Right ventricle myocardium inferior (tissue), 1 donor: ENCODE measurements at places on chromosomes 7 and 10. TPM values are rescaled to one million over a fixed set of nuclear protein-coding genes. Genes with fewer than 3 reads are reported as not detected.

Gene SEC31B
- 8.2 TPM for total RNA-seq

Gene BLNK
- 1.4 TPM for total RNA-seq

Gene KLHL7
- 162 TPM for total RNA-seq

Gene PRPS1L1
- not detected for total RNA-seq

Gene ANLN
- 3.3 TPM for total RNA-seq

Gene SEMA4G
- 1.5 TPM for total RNA-seq

Gene EPHB6
- total RNA-seq: 3.3 TPM

Gene RASA4
- total RNA-seq: 17.1 TPM

Gene HBP1
- 65.8 TPM for total RNA-seq

Gene LRRC18
- total RNA-seq: not detected

Gene OPALIN
- total RNA-seq: not detected

Gene GNAT3
- not detected for total RNA-seq

Gene GBX1
- 2.4 TPM for total RNA-seq

DNA sequence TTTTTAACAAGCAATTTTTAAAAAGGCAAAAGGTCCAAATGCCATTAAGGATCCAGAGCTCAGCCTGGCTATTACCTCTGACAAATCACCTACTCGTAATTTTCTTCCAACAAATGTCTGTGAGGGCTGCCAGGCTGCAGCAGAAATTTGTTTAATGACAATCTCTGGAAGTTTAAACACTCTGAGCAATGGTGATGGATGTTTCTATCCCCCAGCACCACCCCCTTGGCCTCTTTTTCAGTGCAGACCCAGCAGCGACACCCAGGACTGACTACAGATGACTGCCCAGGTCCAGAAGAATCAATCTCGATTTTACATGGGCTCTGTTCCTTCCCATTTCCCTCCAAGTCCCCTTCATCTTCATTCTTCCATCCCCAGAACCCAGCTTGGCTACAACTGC is 201.4 kb upstream of the AOAH start:
- DNase-seq: no peak

DNA sequence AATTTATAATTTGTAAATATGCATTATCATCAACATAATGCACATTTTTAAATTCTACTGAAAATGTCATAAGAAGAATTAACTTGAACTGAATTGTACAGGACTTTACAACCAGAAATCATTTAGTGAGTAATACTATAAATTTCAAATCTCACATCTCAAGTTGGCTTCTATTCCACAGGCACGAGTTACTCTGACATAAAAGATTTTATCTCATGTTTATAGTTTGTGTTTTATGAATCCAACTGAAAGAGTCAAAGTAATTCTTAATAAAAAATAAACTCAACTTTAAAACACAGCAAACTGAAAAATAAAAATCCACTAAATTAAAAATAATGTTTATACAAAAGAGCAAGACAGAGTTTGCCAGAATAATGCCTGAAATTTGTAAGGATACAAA is 129.2 kb downstream of the CD36 start:
- no peak for DNase-seq

GRCh38 chr7:53119514-53119941 is 84.1 kb downstream of the POM121L12 start:
- DNase-seq: no peak

DNA sequence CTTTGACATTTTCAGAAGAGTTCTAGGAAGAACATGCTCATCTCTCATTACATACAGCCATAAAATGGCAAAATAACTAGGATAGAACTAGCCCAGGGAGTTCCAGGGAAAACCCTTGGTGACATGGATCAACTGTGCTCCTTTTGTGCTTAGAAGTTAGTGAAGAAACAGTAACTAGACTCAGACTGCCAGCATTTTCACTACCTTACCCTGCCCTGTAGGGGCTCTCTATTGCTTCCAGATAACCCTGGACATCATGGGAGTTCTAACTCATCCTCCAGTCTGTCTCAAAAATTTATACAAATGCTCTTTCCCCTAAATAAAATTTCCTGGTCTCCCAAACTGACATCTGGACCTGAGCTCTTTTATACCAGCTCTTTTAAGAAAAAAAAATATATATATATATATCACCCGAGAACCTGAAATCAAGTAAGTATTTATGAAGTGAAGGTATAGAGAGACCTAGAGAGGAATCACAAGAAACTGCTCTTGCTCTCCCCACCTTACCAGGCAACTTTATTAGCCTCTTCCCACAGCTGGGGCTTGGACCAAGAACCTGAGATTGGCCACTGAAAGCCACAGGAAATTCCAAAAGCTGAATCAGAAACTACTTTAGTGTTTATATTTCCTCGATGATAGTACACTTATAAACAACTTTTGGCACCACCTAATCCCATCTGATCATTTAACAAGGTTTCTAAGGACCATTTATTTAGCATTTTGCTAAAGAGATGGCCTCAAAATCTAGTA is 101.4 kb downstream of the RELN start:
- no peak for DNase-seq

DNA sequence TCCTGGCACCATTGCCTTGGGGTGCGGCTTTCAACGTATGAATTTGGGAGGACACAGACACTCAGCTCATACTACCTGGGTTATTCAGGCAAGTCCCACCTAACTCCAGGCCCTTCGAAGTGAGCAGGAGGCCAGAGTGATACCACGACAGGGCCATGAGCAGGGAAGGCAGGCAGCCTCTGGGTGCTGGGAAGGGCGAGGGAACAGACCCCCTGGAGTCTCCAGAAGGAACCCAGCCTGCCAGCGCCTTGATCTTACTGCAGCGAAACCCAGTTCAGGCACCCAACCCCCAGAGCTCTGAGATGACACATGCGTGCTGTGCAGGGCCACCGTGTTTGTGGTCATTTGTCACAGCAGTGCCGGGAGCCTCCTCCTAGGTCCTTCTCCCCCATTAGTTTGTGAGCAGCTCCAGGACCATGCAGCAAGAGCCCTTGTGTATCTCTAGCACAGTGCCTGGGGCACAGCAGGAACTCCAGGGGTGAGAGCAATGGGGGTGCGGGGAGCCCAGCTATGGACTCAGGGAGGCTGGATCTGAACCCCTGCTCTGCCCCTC is 7.7 kb upstream of the INSIG1 start:
- DNase-seq: no peak

- DNase-seq: no peak
Measured at GRCh38 chr10:102394801-102395399, 605 bp upstream of the NFKB2 start.

DNA sequence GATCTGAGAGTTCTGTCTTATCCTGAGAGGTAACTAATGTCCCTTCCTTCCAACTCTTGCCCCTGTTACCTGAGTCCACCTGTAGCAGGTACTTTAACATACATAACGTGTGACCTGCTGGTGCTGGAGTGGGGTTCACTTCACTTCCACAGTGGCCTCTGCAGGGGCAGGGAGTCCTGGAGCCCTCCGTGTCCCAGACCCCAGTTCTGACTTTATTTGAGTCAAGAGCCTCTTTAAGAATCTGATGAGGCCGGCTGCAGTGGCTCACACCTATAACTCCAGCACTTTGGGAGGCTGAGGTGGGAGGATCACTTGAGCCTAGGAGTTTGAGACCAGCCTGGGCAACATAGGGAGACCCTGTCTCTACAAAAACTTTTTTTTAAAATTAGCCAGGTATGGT is 117.0 kb upstream of the RET start:
- DNase-seq: no peak

- DNase-seq: no peak
Measured at GRCh38 chr10:60135020-60135419, 228.7 kb upstream of the CCDC6 start.

GRCh38 chr10:55183993-55184392 is 383.0 kb upstream of the PCDH15 start:
- no peak for DNase-seq

- DNase-seq: no peak
Measured at GRCh38 chr7:41916450-41916927, 213.6 kb upstream of the INHBA start.

DNA sequence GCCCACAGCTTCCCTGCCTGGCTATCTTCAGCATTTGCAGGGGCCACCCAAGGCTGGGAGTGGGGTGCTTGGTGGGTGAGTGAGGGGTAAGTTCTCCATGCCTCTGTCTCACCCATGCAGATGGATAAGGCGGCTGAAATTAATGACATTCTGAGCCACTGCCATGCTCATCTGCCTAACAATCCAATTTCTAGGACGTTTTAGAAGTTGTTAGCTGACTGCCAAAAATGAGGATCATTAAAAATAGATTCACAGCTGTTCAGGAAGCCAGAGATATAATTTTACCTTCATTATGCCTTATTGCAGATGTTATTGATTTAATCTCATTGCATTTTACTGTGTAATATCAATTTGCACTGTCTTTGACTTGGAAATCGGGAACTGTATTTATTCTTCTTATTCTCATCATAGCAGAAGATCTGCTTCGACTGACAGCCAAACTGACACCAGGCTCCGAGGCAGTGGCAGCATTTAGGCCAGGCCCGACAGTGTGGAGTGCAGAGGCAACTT is 334.4 kb upstream of the NPVF start:
- DNase-seq: no peak

DNA sequence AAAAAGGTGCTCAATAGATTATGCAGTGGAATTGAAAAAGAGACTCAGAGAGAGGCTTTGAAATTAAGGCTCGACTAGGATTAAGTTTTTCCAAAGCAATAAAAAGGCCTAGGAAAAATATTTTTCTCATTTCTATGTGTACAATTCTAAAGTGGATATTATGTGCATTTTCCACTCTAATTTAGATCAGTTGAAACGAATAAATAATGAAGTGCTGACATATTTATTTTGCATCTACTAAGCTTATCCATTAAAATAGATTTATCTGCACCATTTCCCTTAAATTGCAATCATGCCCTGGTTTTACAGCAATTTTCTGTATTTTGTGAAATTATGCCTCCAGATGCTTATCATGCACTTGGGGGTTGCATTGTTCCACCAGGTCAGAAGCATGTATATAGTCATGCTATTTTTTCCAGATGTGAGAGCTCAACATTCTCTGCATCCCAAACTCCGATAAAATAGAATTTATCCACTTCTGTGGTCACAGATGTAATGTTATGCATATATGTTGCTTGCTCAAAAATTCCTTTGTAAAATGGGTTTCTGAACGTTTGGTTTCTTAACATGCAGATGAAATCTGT is 18.3 kb downstream of the FIGNL1 start:
- DNase-seq: no peak

DNA sequence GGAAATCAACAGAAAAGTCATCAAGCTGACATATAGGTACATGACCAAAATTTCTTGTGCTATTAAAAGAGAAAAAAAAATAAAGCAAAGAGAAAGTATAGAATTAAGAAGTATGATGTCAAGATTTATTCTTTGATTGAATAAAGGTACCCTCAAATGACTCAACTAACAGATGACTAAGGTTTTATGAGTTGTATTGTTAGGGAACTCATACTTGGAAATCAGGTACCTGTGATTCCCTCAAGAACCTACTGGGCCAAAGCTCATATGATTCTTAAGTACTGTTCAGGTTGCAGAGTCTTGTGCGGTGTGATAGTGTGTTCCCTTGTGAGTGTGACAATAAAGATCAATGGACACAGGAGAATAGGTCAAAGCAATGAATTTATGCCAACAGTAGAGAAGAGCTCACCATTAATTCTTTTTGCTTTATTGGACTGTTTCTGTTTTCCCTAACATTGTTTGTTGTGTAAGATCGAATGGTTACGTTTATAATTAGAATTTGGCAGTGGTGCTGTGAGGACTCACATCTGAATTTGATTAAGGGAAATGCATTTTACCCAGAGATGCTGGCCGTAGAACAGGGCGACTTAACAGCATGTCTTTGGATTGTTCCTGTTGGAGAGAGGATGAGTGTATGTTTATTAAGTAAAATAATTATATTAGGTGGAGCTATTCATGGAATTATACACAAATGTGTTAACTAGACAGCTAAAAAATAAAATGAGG is 293.2 kb upstream of the SEMA3D start:
- DNase-seq: no peak

- no peak for DNase-seq
Measured at GRCh38 chr10:31745612-31746376, 182.8 kb downstream of the ARHGAP12 start.

- no peak for DNase-seq
Measured at GRCh38 chr7:147903536-147904218, 686.9 kb upstream of the C7orf33 start.

GRCh38 chr7:2611401-2611800 is 20.4 kb upstream of the TTYH3 start:
- DNase-seq: no peak

DNA sequence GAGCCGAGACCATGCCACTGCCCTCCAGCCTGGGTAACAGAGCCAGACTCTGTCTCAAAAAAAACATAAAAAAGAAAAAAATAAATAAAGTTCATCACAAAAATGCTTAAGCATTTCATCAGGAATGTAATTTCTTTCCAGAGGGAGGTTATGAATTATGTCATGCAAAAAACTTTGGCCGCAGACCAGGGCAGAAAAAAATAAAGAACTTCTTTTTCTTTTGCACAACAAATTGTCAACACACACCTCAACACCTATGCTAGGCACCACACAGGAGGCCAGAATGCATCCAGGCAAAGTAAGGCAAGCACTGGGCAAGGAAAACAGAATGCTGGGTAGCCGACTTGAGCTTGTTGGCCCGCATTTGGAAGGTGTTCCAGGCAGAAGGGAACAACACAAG is 3.9 kb downstream of the C10orf62 start:
- DNase-seq: no peak

DNA sequence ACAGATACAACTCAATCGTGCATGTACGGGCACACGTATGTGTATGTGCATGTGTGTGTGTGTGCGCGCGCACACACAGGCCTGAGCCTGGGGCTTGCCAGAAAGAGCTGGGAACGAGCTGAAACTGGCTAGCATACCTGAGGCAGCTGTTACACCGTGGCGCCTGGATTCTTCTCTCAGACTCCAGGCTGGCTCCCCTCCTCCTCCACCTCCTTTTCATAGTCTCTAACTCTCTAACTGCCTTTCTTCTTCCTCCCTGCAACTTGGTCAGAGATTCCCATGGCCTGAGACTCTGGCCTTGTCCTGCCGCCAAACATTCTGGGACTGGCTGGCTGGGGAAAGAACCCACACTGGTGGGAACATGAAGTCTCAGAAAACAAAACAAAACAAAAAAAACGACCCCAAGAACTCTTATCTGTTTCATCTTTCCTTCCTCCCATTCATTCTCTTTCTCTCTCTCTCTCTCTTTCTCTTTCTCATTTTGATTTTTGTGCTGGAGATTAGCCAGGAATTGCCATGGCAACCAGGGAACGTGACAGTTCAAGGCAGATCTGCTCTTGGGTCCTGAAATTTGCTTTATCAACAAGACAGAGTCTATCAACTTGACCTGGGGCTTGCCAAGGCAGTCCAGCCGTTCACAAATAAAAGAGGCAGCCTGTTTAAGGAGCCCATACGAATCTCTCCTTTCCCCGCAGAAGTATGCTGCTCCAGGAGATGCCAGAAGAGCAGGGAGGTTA is 76.8 kb upstream of the SEM1 start:
- DNase-seq: no peak

- no peak for DNase-seq
Measured at GRCh38 chr10:35848412-35848811, 206.3 kb upstream of the FZD8 start.

DNA sequence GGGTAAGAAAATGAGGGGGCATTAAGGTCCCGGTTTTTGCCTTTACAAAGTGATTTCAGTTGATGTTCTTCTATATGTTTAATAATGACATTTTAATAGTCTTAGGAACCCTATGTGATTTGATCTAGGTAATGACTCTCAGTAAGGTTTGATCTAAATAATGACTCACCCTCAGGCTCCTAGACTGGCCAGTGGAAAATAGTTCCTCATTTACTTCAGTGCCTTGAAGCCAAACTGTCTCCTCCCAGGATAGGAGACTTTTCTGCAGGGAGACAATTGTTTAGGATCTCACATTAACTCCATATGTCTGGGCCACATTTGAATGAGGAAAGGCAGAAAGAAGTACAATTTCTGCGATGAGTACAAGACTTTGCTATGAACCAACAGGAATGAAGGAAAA is 1331.9 kb downstream of the XPNPEP1 start:
- DNase-seq: no peak

GRCh38 chr7:7630626-7631329 is 9.8 kb upstream of the UMAD1 start:
- DNase-seq: no peak
